ENCODE measurements at places on chromosomes 1 and 21.

DNA sequence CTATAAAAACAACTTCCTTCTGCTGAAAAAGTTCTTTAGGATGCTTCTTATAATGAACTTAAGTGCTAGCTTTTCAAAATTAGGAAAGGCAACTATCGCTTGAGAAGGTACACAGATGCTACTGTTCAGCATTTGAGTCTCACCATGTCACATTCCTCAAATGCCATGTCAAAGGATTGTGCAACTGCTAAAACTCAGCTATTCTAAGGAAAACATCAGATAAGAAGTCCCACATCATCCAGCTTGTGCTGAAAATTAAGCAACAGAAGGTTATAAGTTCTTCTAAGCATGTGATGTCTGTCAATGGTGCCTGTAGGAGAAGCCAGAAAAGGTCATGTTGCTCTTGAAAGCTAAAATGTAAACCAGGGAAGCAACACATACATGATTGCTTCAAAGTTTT is 36.5 kb downstream of the MCOLN2 start:
- DNase-seq = no peak

DNA sequence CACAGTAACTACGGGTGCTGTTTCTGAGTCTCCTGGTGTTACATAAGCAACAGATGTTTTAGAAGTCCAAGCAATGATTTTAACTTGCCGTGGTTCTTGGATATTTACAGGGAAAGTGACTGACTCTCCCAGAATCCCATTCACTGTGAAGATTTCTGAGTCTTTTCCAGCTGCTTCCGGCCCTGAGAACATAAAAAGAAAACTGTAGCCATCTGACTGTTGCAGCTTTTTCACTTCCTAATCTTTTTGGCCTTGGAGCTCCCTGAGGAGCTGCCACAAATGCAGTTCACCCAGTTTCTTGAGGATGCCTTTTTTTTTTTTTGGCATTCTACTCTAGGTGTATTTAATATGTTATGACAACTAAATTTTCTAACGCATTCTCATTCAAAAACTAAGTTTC is 13.7 kb downstream of the CD84 start:
- DNase-seq = no peak

GRCh38 chr1:224287714-224288113 is 42.3 kb downstream of the NVL start:
- no peak for DNase-seq

GRCh38 chr1:59204001-59204400 is 92.9 kb upstream of the FGGY start:
- no peak for DNase-seq

- no peak for DNase-seq
These were observed 319.2 kb downstream of the NTNG1 start for GRCh38 chr1:107460035-107460434.

DNA sequence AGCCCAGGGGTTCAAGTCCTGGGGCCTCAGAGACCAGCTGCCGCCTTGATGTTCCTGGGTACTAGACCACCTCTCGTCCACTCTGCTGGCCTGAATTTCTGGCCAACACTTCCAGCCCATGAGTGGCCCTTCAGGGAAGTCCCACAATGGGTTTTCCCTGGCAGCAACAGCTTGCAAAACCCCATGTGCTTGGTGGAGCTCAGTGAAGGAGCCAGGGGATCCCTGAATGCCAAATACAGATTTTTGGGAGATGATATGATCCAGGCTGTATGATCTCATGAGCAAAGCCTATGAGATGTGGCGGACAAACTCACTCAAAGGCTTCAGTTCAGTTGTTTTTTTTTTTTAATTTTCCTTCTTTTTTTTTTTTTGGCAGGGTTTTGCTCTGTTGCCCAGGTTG is 9.6 kb upstream of the RASSF5 start:
- no peak for DNase-seq

GRCh38 chr1:203666609-203667008 is 40.0 kb downstream of the ATP2B4 start:
- DNase-seq = no peak

Measured in stimulated activated CD8-positive, alpha-beta memory T cell treated with anti-CD3 and anti-CD28 coated beads, Interleukin-15, amount 100 ng/mL, for 24 hours (primary cell).